ENCODE measurements at places on chromosomes 13 and 19.

DNA sequence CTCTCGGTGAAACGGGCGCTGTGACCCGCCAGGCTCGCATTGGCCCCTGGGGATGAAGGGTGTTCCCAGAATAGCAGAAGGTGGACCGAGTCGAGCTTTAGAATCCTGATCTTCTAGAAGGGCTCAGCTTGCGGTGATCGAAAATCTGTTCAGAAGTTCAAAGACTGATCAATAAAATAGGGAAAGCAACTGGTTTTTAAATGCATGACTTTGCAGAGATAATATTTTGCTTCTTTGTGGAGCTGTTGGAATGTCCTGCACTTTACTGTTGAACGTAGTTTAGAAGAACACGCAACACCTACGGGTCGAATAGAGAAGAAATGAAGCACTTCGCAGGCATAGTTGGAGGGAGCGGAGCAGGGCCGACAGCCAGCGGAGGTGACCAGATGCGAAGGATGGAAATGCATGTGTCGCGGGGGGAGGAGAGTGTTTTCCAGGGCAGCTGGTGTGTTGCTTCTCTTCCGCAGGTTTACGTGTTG lies 766 bp downstream of the CEBPG start:
- no peak for DNase-seq

DNA sequence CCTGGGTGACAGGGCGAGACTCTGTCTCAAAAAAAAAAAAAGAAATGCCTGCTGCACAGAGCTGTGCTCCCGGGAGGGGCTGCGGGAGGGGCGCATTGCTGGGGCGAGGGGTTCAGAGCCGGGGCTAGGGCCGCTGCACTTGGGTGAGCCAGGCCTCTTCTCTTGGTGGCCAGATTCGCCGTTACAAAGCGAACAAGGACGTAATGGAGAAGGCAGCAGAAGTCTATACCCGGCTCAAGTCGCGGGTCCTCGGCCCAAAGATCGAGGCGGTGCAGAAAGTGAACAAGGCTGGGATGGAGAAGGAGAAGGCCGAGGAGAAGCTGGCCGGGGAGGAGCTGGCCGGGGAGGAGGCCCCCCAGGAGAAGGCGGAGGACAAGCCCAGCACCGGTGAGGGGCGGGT lies 19.0 kb downstream of the PLIN4 start:
- DNase-seq, result no peak

DNA sequence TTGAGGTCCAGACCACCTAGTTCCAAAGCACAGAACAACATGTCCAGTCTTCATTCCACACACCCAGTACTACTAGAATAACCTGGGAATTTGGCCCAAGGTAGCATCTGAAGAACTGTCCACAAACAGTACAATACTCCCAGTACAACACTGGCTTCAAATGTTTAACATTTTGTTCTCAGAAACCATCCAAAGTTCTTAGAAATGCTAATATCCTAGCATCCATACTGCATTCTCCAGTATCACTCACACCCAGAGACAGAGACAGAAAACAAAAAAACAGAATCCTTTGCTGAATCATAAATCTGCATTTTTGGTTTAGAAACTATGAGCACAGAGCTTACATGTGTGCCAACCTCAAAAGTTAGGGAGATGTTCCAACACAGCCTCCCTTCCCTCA lies 490.8 kb downstream of the FOXO1 start:
- no peak for DNase-seq

DNA sequence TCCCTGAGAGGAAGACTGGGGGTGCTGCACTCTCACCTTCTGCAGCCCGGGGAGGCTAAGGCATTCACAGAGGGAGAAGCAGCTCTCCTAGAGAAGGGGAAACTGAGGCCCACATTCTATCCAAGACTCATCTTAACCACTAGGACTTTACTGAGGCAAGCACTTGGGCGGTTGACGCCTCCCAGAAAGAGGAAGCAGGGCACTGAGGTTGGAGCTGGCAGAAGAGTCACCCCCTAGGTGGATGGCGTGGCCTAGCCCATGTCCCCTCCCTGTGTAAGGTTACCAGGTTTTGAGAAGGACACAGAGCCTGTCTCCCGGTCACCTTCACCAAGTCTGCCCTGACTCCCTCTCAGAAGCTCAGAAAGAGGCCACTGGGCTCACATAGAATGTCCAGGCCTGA lies 2.7 kb downstream of the S1PR2 start:
- no peak for DNase-seq

- no peak for DNase-seq
Observed at GRCh38 chr13:101757446-101758039, 305.1 kb downstream of the ITGBL1 start.

- DNase-seq, result no peak
Observed at GRCh38 chr19:1856345-1856697, 7.1 kb downstream of the KLF16 start.

- no peak for DNase-seq
Observed at GRCh38 chr13:75469047-75469446, 12.9 kb downstream of the TBC1D4 start.

All from activated CD8-positive, alpha-beta memory T cell treated with anti-CD3 and anti-CD28 coated beads for 4 hours (primary cell).